ENCODE measurements at places on chromosomes 16 and 17. TPM values are rescaled to one million over a fixed set of nuclear protein-coding genes. Genes with fewer than 3 reads are reported as not detected.

Gene C16orf92
- not detected for total RNA-seq

Gene KCNH6
- total RNA-seq, result not detected

Gene MSLN
- 1.7 TPM for total RNA-seq

Gene HBA2
- 4,439 TPM for total RNA-seq

Gene HOXB2
- total RNA-seq, result 55.3 TPM

Gene GOT2
- total RNA-seq, result 48.7 TPM

Gene PPP1R27
- not detected for total RNA-seq

Data from ascending aorta (tissue), 2 donors.